Neural crest cell (in vitro differentiated cells): ENCODE measurements at places on chromosomes 5 and 9. TPM values are rescaled to one million over a fixed set of nuclear protein-coding genes. Genes with fewer than 3 reads are reported as not detected.

The TMOD1 gene
- total RNA-seq = 0.23 and 0.77 TPM in 2 replicates

- no peak for DNase-seq
Measured at GRCh38 chr5:55456216-55456895, 78.4 kb downstream of the PLPP1 start.

DNA sequence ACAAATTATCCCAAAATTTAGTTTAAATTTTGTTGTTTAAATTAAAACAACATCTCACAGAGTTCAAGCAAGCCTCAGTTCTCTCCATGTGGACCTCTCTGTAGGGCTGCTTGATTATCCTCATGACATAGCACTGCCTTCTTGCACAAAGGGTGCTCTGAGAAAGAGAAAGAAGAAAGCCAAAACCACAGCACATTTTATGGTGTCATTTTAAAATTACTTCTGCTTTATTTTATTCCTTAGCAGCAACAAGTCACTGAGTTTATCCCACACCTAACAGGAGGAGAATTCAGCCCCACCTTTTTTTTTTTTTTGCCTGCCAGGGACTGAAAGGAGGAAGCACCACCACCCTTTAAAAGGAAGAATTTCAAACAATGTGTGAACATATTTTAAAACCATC, 12.8 kb upstream of the KCNV2 start:
- no peak for DNase-seq

- no peak for DNase-seq
Measured at GRCh38 chr9:14308853-14309145, 5.1 kb downstream of the NFIB start.

The AK1 gene
- 39.6 and 45.5 TPM in 2 replicates for total RNA-seq

- DNase-seq = no peak
Measured at GRCh38 chr5:42988568-42988967, 51.6 kb downstream of the ANXA2R start.

DNA sequence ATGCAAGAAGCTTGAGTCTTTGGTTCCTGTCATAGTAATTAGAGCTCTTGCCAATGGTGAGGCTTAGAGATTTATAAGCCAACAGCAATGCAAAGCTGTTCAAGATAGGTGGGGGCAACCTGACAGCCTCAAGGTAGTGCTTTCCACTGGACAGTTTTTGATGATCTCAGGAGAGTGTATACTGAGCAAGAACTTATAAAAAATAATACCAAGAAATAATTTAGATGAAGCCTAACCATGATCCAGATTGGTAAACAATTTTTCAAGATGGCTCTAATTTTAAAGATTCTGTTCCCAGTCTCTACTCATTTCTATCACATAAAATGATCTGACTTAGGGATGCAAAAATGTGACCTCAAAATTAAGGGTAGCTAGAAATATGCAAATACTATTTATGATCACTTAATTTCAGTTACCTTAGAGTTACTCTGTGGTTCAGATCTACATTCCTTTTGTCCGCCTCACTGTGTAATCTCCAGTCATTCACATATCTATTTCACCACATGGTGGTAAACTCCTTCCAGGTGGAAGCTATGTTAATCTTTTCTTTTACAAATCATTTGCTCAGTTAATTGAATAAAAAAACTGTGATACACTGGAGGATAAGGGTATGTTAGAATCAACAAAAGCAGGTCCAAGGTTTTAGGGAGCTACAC, 1228.0 kb upstream of the C9orf72 start:
- DNase-seq = no peak

The GPR150 gene
- total RNA-seq = 0.14 TPM in 1 of 2 replicates, not detected in the other

DNA sequence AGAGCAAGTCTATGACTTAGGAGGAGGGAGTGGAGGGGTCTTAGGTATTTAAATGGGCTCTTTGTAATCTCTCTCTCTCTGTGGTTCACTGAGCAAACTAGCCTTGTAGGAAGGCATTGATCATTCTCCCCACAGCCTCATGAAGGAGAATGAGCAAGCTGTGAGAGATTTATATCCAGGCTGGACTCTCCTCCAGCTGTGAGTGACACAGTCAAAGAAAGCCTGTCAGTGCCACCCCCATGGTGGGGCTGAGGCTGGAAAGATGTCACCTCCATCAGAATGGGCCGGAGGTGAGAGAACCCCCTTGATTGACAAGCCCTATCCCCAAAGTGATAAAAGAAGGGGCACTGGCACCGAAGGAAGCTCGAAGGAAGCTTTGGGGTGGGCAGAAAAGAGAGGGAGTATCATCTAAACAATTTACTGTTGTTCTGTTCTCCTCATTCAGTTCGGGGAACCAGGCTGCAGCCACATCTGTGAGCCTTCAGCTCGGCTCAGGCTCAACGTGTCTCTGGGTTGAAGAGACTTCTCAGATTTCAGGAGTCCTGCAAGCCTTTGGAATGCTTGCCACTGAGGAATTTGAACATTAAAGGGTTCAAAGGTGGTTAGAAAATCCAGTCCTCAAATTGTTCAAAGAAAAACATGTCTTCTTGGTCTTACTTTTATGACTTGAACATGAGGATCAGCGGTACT, 538.2 kb upstream of the ZNF462 start:
- DNase-seq = peak; percentile 4

DNA sequence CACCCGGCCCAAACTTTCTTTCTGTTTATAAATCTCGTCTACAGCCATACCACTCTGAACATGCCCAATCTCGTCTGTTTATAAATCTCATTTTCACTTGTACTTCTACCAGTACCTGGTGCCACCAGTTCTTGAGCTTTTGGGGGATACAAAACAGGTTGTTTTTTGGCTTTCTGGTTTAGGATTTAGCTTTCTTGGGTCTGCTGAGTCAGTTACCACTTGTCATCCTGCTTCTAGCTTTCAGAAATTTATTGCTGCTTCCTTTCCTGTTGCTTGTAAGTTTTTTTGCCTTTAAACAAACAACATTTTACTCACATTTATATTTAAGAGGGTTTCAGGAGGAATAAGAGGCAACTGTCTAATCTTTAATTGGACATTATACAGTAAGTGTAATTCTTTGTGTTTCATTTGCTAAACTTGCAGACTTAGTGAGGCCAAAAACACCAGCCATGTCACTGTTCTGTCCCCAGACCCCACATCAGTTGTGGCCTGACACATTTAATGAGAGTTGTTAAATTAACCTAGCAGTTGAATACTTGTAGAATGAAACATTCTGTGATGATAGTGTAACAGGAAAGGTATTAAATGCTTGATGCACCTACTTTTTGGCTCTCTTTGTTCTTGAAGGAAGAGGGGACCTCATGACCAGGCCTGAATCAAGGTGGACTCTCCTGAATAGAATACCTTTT, 11.8 kb downstream of the NDFIP1 start:
- no peak for DNase-seq

The MSMP gene
- not detected in 2 replicates for total RNA-seq

The IFNA17 gene
- total RNA-seq = not detected in 2 replicates

GRCh38 chr9:88215196-88216125, 77.2 kb upstream of the SPATA31C2 start:
- no peak for DNase-seq

The RANBP6 gene
- 25.6 and 25.9 TPM in 2 replicates for total RNA-seq
